ENCODE measurements at places on chromosomes 4 and X.

GRCh38 chr4:95985051-95985450 is 145.2 kb downstream of the PDHA2 start:
- no peaks in the 10 kb centered on the region for H3K4me1 ChIP-seq
- no peak overlapping the region for H3K4me3 ChIP-seq
- H3K36me3 ChIP-seq = no peaks in the 10 kb centered on the region
- DNase-seq = no peak
- no peak overlapping the region for H3K27ac ChIP-seq

DNA sequence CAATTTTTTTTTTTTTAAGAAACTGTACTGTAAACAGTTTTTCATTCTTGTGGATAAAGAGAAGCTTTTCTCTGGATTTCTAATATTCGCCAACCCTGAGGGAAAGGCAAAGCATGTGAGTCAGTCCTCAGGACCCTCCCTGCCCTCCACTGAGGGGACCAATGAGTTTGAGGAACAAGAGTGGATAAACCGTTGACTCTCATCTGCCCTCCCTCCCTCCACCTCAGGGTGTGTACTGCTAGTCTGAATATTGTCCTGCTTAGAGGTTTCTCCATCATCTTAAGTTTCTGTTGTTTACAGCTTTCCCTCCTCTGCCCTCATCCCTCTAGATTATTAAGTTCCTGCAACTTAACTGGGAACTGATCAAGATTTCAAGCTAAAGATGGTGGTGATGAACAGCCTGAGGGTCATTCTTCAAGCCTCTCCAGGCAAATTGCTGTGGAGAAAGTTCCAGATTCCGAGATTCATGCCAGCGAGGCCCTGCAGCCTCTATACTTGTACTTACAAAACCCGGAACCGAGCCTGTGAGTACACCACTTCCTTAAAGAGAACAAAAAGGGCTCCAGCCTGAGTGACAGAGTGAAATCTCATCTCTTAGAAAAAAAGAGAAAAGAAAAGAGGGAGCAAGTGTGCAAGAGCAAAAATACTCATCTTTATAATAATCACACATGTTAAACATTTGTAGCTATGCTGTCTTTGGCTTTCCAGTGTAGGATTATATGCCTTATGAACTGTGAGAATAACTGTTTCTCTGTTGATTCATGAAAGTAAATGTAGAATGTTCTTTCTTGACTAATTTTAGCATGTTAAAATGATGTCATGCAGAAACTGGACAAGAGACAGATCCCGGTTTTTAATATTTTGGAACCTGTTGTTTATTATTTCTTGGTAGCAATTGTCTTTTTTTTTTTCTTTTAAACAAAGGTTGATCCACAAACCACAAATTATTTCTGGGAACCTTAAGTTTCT is 11.9 kb downstream of the CA5B start:
- DNase-seq = peak; percentile 3
- peak overlapping the region; percentile 59 for H3K27ac ChIP-seq

GRCh38 chr4:59387759-59388758 is 1812.1 kb upstream of the ADGRL3 start:
- H3K36me3 ChIP-seq = no peaks in the 10 kb centered on the region
- DNase-seq = no peak
- H3K27me3 ChIP-seq = no peaks in the 10 kb centered on the region
- no peak overlapping the region for H3K27ac ChIP-seq
- no peaks in the 10 kb centered on the region for H3K4me1 ChIP-seq

DNA sequence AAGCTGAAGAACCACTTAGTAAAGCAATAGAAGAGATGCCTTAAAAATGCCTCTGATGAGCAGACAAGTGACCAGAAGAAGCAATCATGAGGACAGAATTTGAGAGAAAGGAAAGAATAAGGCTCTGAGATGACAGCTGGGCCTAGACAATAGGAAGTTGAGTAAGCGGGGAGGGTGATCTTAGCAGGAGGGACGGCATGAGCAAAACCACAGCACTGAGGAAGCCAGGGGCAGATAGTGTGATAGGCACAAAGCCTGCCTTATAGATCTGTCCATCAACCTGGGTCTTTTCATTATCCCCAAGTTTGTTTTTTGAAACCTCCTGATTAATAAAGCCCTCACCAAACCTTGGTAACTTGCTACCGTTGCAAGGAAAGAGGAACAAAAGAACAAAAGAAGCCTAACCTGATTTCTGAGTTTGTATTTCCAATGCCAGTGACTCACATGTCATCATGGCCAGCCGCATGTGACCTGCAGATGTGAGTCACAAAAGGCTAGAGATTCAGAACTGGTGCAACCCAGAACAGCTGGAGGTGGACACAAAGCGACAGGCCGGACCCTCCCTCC is 55.7 kb upstream of the PPARGC1A start:
- peak; percentile 85 for DNase-seq
- H3K27me3 ChIP-seq = no peaks in the 10 kb centered on the region
- H3K4me1 ChIP-seq = peaks cover 11% of the 10 kb centered on the region
- H3K27ac ChIP-seq = peak overlapping the region; percentile 66
- H3K4me3 ChIP-seq = no peak overlapping the region
- H3K36me3 ChIP-seq = no peaks in the 10 kb centered on the region

GRCh38 chr4:145251391-145251790 is 71.0 kb upstream of the OTUD4 start:
- no peaks in the 10 kb centered on the region for H3K36me3 ChIP-seq
- no peak overlapping the region for H3K27ac ChIP-seq
- DNase-seq = no peak
